OCI-LY7 (cell line): ENCODE measurements at places on chromosomes 5 and 9. TPM values are rescaled to one million over a fixed set of nuclear protein-coding genes. Genes with fewer than 3 reads are reported as not detected.

DNA sequence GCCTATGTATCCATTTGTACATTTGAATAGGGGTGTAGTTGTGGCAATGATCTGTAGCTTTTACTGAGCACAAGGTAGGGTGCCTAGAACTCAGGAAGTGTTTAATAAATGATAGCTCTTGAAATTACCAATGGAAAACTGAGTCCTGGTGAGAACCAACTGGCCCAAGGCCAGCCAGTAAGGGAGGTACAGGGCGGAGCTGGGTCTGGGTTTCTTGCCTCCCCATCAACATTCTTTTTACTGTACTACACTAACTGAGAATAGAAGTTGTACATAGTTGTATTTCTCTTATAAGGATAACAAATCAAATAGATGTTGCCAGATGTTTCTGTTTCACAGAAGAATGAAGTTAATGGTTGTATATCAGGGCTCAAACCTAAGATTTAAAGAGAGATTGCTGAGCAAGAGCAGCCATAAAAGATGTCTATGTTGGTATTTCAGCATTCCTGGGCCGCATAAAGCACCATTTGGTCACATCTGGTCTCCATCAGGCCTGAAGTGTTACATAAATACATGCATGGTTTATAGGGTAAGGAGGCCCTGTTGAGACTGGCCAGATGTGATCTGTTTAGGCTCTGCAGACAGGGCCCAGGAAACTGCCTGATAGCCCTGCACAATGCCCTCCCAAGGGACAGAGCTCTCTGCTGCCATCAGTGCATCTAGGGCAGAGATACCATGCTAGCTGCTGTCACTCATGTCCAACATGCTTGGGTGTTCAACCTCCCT lies 210.5 kb downstream of the NXNL2 start:
- DNase-seq, result no peak

- no peak for DNase-seq
Measured at GRCh38 chr5:128413356-128413755, 124.7 kb downstream of the FBN2 start.

- DNase-seq, result no peak
Measured at GRCh38 chr9:98797491-98797890, 1.1 kb upstream of the ANKS6 start.

PDCD1LG2 gene
- total RNA-seq, result not detected in 2 replicates

DNA sequence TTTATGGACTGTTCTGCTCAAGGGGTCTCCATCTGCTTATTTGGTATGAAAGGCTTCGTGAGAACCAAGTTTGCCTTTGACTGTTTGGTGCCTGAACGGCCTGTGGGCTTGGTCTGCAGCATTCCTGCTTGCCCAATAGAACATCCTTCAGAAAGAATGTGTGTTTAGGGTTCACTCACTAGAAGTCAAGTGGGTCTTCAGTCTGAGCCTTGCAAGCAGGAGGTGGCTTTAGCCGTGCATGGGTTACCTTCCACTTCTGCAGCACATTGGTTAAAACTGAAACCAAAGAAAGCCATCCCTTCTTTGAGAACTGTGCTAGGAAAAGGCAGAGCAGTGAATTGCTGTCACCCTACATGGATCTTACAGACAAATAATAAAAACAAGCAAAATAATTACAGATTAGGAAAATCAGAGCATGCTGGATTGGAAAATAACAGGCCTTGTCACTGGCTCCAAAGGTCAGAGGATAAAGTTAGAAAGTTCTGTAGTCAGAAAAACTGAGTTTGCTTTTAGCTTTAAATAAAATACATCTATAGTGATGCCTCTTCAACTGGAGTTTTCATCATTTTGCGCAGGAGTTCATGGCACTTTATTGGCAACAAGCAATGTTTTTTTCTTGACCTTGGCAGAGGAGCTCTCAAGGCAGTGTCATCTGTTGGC lies 16.6 kb downstream of the WWC1 start:
- DNase-seq, result no peak

GRCh38 chr5:38451074-38451725 lies 105.2 kb downstream of the LIFR start:
- DNase-seq, result no peak

FAM169A gene
- total RNA-seq, result not detected in 2 replicates

ZER1 gene
- 15.1 and 20.0 TPM in 2 replicates for total RNA-seq

C5orf22 gene
- 31.4 and 33.5 TPM in 2 replicates for total RNA-seq

DNA sequence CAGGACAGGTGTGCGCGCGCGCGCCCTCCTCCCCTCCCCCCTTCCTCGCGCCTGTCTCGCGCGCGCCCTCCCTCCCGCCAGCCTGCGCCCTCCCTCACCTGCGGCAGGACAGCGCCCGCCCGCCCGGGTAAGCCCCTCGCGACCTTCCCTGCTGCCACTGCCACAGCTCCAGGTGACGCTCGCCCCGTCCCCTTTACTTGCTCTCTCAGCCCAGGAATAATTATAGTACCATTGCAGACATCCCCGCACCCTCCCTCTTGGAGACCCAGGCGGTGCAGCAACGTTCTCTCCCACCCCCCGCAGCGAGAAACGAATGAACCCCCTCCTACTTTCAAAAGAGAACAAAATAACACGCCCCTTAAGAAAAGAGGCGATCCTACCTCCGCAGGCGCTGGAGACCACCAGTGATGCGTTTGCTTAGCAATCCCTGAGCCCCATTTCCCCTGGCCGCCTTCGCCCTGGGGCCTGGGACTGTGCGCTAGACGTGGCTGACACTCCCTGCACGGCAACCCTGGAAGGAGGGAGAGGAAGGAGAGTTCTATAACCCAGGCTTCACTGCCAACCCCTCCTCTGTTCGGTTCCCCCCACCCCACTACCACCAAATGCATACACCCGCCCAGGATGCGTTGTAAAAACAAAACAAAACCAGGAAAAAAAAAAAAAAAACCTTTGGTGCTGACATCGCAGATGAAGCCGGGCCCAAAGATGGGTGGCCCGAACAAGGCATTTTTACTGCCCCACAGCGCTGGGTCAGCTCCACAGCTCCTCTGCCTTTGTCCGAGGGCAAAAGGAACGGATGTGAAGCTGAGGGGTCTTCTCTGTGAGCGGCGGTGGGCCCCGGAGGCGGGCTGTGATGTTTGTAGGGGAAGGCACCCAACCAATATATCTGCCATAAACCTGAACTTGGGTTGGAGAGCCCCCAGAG lies 5.6 kb upstream of the PURA start:
- peak; percentile 42 for DNase-seq

ACTBL2 gene
- not detected in 2 replicates for total RNA-seq

DNA sequence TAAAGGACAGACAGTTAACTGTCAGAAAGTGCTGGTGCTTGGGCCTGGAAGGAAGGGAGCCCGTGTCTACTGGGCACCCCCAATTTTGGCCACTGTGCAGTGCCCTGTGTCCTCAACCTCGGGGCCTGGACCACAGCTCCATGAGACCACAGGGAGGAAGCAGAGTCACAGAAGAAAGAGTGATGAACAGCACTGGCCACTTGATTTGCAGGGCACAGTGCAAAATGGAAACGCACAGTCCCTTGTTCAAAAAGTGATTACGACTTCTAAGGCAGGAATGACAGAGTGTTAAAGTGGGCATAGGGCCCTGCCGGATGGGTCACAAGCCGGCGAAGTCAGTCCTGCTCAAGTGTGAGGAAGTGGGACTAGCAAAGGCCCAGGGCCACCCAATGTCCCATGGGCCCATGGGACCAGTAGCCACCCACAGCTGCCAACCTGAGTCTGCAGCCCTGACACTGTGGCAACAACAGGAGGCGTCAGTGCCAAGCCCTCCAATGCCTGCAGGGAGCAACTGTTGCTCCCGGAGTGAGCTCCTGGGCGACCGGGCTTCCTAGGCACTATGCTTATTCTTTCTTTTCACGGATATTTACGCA lies 85.4 kb downstream of the ADAMTS2 start:
- no peak for DNase-seq

DNA sequence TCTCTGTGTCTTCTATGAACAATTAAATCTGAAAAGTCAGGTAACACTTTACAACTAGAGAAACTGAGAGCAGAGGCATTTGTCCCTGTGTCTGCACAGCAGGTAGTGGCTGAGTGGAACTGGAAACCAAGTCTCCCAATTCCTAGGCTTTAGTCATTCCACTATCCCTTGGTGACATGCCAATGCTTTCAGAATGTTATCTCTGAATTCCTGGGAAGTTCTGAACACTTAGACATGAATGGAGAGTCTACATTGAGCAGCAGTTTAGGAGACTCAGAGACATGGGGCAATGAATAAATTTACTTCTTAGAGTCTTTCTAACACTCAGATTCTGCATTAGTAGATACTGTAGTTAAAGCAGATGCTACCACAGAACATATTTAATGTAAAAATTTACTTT lies 94.8 kb upstream of the APC start:
- no peak for DNase-seq

DNA sequence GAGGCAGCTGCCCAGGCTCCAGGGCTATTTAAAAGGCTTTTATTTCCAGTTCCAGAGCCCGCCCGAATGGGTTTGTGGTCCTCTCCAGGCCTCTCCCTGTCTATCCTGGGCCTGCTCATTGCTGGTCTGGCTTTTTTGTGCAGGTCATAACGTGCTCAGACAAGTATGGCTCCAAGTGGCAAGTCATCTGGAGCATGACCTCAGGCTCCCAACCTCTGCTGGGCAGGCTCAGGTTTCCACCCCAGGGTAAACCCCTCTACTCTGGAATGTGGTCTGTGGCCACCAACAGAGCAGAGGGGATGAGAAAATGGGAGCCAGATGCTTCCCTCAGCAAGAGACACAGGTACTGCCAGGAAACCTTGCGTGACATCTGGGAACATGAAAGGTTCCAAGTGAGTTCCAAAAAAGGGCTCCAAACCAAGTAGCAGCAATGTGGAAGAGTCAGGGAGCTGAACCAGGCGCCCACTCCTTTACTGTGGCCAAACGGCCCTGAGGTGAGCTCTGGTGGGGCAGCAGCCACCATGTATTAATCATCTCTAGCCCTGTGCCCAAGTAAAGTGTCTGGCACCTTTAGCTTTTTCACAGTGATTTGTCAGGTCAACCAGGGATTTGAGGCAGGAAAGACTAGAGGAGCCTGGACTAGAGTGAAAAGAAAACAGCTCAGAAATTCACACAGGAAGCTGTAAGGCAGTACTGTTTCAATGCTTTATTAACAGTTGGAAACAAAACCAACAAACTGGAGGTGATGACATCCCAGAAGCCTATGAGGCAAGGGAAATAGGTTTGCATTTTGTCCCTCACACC lies 25.7 kb downstream of the PCDHGC5 start:
- DNase-seq, result peak; percentile 55

MYMK gene
- total RNA-seq, result not detected in 2 replicates

LAMC3 gene
- total RNA-seq, result 2.0 and 2.2 TPM in 2 replicates

- DNase-seq, result no peak
Measured at GRCh38 chr5:151901611-151902010, 23.0 kb downstream of the GLRA1 start.

MFAP3 gene
- 24.4 and 27.7 TPM in 2 replicates for total RNA-seq

DNA sequence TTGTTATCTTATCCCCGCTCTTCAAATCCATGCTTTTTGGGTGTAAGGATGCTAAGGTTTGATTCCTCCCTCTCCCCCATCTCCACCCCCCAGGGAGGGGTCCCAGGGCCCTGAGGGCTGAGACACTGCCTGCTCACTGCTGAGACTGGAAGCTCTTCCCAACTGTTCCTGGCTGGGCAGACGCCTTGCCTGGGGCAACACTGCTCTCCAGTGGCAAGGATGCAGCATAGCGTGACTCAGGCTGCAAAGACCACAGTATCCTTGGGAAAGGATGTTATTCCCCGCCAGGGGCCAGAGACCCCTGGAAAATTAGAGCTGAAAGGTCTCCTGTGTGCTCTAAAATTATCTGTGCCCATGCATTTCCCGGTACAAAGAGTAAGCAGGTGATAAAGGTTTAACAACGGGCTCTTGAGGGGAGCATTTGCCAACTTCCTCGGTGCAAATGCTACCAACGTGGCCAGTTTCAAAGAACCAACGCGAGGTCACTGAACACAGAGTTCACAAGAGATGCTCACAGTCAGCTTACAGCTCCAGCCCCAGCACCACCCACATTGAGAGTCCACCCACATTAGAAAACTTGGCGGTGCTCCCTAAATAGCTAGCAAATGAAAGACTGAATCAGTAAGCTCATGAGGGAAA lies 271.9 kb downstream of the NSG2 start:
- peak; percentile 30 for DNase-seq

- DNase-seq, result no peak
Measured at GRCh38 chr5:61586096-61587084, 254.3 kb downstream of the ZSWIM6 start.
